ENCODE measurements at places on chromosomes 12 and 14.

DNA sequence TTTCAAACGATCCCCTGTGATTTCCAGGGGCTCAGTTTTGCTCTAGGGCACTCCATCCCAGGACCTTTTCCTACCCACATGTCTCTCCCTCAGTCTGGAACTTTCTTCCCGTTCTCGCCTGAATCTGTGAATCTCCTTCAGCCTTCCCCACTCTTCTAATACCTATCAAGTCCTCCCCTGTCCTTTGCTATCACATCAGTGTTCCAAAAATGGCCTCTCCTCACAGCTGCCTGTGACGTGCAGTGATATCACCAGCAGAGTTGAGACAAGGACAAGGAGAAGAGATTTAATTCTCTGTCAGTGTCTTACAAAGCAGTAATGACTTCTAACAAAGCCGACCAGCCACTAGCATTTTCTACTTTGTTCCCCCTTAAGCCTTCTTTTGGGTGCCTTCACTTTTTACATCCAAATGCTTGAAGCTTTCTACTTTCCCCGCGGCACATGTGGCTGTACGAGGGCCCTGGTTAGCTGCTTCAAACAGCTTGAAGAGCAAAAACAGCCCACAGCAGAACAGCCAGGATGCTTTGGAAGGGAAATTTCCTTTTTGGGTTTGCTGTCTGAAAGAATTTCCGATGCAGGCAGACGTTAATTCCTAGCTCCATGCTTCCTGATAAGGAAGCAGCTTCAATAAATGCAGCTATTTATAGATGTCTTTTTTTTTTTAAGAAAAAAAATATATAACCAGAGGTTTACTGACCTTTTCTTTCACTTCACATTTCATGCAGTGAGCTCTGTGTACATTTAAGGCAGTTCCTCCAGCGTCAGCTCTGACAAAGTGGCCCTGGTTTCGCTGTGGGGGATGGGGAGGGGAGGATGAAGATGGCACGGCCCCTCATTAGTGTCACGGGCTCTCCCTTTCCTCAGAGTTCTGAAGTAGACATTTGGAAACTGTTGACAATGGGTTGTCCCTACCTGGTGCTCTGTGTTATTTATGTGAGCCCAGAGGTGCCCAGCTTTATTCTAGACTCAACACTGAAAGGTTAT, 109.3 kb downstream of the ETV6 start:
- H3K27me3 ChIP-seq = no peaks in the 10 kb centered on the region
- H3K4me1 ChIP-seq = no peaks in the 10 kb centered on the region
- no peaks in the 10 kb centered on the region for H3K36me3 ChIP-seq
- H3K4me3 ChIP-seq = no peak overlapping the region
- no peak overlapping the region for H3K27ac ChIP-seq

GRCh38 chr12:47949441-47950341, 13.7 kb upstream of the TMEM106C start:
- H3K36me3 ChIP-seq = no peaks in the 10 kb centered on the region
- H3K4me3 ChIP-seq = no peak overlapping the region
- peaks cover 3% of the 10 kb centered on the region for H3K27me3 ChIP-seq
- DNase-seq = peak; percentile 50
- no peaks in the 10 kb centered on the region for H3K4me1 ChIP-seq

GRCh38 chr12:53186745-53187144, 6.0 kb upstream of the CSAD start:
- H3K36me3 ChIP-seq = peaks cover 19% of the 10 kb centered on the region
- no peak for DNase-seq
- H3K27ac ChIP-seq = no peak overlapping the region
- H3K4me3 ChIP-seq = no peak overlapping the region
- H3K4me1 ChIP-seq = peaks cover 16% of the 10 kb centered on the region

GRCh38 chr12:15631007-15631715, 158.0 kb downstream of the EPS8 start:
- no peak overlapping the region for H3K4me3 ChIP-seq
- peaks cover 10% of the 10 kb centered on the region for H3K4me1 ChIP-seq
- H3K27ac ChIP-seq = no peak overlapping the region

- H3K36me3 ChIP-seq = no peaks in the 10 kb centered on the region
- H3K27ac ChIP-seq = peak overlapping the region; percentile 84
- H3K4me3 ChIP-seq = peak overlapping the region; percentile 78
- no peak for DNase-seq
- peaks cover 3% of the 10 kb centered on the region for H3K27me3 ChIP-seq
- H3K4me1 ChIP-seq = peaks cover 20% of the 10 kb centered on the region
These were observed 704 bp downstream of the ATP2B1 start for GRCh38 chr12:89707703-89708564.

DNA sequence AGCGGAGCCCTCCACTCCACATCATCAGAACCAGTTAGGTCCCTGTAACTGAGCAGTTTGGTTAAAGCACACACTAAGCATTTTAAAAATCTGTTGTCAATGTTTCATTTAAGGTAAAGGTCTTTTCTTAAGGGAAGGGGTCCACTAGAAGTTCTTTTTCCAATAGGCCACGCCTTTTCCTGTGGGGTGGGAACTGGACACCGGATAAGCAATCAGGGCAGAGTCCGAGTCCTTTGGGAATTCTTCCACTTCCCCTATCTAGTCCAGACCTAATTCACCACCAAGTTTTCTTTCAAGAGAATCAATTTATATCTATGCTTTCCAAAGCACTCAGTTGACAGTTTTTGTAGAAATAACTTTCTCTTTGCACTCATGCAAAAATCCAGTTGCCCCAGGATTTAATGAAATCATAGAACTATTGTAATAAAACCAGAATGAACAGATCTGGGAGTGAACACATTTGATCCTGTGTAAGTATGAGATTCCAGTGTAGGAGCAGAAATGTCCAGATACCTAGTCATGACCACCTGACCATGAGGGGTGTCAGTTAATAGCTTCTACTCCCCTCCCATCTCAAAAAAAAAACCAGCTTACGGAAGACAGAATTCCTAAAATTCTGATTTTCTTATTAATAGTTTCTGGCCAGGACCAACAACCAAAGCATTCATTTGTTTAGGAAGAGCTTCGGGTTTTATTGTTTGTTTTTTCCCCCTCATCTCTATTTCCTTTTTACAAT, 11.7 kb downstream of the VPS37B start:
- peaks cover 88% of the 10 kb centered on the region for H3K4me1 ChIP-seq
- H3K27me3 ChIP-seq = no peaks in the 10 kb centered on the region
- DNase-seq = no peak

Data from Panc1 (cell line).